Activated naive CD4-positive, alpha-beta T cell treated with anti-CD3 and anti-CD28 coated beads, Interleukin-2, amount 50 U/mL, for 16 hours (primary cell): ENCODE measurements at places on chromosomes 2 and 18.
A peak's percentile ranks its signal among the peaks of the same experiment; 100 is the strongest.

DNA sequence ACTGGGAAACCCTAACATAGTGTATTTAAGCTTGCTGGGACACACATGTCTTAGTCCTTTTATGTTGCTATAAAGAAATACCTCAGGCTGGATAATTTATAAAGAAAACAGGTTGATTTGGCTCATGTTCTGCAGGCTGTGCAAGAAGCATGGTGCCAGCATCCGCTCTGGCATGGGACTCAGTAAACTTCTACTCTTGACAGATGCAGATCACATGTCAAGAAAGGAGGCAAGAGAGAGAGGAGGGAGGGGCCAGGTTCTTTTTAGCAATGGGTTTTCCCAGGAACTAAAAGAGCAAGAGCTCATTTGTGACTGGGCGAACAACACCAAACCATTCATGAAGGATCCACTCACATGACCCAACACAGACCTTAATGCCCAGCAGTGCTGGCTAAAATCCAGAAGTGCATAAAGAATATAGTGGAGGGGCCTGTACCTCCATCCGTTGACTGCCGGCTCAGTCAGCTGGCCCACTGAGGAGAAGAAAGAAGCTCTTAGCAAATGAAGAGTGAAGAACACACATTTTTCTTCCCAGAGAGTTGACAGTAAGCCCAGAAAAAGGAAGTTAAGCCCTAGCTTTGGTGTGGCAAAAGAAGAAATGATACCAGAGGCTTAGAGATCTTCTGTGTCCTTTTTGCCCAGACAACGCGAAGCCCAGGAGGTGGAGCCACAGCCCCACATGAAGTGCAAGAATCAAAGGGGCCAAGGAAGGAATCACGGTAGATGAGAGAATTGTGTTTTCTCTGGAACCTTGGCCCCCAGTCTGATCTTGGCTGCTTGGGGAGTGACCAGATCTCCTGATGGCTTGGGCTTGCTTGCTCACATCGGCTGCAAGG lies 183.5 kb upstream of the FAM98A start:
- no peak for DNase-seq

- no peak for DNase-seq
Observed at GRCh38 chr2:60267122-60267521, 286.3 kb downstream of the BCL11A start.

DNA sequence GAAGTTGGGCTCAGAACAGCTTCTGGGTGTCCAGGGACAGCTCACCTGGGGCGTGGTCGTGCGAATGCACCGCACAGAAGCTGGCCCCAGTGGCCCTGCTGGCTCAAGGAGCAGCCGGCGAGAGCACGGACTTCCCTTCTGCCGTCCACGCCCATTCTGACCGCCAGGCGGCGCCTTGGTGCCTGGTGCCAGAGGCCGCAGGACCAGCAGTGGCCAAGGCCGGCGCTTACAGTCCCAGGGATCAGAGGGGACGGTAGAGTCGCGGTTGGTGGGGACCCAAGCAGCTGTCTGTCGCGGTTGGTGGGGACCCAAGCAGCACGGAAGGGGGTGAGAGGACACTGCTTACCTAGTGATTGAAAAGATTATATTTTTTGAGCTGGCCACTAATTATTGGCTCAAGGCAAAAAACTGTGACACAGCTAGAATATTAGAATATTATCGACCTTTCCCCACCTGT lies 25.7 kb downstream of the NPPC start:
- DNase-seq, result peak; percentile 58

DNA sequence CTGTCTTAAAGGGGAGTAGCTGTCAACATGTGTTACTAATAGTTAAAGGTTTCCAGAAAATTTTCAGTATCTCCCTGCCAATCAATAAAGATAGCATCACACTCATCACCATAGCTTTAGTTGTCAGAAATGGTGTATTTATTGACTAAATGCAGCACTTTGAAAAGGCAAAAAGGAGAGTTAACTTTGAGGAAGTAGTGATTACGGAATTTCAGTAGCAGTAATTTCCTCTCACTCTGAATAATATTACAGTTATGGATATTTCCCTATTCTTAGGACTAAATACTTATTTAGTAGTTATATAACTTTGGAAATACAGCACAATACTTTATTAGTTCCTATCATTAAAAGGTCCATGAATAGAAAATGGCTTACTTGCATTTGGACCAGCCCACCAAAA lies 250.5 kb downstream of the CAMKMT start:
- DNase-seq, result no peak

DNA sequence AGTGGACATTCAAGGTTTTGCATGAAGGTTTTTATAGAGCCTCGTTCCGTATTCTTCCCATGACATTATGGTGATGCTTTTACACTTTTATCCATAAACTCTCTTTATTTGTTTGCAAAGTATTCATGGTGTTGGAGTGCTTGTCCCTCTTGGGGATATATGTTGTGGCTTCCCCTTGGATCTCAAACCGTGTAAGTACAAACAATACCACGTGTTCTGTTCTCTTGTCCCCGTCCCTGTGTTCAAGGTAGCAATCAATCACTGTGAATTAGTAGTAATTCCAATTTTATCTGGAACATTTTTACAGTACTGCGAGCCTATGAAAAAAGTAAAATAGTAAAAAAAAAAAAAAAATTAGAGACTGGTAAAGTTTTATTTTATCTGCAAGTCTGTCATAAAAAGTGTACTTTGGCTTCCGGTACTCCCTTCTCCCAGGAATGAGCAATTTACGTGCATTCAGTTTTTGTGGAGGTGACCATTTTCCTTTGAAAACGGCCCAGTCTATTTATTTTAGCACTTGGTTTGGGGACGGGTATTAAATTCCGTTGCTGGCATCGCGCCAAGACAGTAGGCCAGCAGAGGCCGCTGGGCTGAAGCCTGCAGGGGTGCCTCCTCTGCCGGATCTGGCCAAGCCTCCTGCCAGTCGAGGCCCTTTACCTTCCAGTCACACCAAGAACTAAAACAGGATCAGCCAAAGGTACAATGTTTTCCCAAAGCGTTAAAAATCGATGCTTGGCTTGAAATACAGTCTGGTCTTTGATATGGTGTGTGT lies 175.7 kb downstream of the SOCS6 start:
- DNase-seq, result peak; percentile 18
